Cerebellum (tissue), 4 donors: ENCODE measurements at places on chromosomes 6 and 20. TPM values are rescaled to one million over a fixed set of nuclear protein-coding genes. Genes with fewer than 3 reads are reported as not detected.

DNA sequence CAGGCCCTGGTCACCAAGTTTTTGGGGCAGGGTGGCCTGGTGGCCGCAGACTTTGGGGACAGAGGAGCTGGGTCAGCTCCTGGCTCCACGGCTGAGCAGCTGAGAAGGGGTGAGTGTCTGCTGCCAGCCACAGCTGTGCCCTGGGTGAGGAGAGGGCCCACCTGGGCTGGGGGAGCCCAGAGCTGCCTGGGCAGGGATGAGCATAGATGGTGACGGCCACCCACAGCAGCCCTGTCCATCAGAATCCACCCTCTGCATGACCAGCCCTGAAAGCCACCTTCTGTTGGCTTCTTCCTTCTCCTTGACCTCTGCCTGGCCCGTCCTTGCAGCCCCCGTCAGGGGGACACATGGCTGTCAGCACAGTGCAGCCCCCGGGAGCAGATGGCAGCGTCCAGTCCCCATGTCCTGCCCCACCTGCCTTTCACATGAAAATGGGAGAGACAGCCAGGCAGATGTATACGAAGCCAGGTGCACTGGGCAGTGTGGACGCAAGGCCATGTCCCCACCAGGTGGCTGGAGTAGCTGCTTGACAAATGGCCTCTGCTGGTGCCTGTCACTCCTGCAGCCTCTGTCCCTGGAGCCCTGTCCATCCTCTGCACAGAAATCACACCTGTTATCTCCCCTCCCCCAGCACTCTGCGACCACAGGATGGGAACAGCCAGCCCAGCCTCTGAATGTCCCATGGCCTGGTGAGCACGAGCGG, 220.8 kb downstream of the PREX1 start:
- DNase-seq = no peak

- no peak for DNase-seq
Observed at GRCh38 chr6:156599978-156600590, 177.1 kb upstream of the ARID1B start.

GRCh38 chr6:156760377-156760776, 16.8 kb upstream of the ARID1B start:
- DNase-seq = no peak

- no peak for DNase-seq
Observed at GRCh38 chr20:21360705-21361104, 36.6 kb downstream of the NKX2-4 start.

DNA sequence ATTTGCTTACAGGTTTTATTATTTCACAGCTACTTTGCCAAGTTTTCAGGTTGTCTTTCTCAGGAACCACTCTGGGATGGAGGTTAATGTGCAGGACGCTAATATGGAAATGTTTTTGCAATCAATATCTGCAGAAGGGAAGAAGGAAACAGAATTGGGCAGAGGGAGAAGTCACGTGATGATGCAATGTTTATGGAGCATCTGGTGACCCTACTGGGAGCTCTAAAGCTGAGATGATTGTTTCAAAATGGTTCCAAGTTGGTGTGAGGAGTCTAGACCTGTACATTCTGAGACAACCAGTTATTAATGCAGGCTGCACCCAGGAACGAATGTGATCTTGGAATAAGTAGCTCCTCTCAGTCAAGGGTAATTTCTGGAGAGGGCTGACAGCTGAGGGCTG, 905.4 kb upstream of the FLRT3 start:
- peak; percentile 47 for DNase-seq

PNISR gene
- 223 TPM for total RNA-seq

BTN1A1 gene
- total RNA-seq = not detected
